Stimulated activated naive CD8-positive, alpha-beta T cell treated with anti-CD3 and anti-CD28 coated beads, Interleukin-15, amount 100 ng/mL, for 72 hours (primary cell): ENCODE measurements at places on chromosomes 6 and 20.

DNA sequence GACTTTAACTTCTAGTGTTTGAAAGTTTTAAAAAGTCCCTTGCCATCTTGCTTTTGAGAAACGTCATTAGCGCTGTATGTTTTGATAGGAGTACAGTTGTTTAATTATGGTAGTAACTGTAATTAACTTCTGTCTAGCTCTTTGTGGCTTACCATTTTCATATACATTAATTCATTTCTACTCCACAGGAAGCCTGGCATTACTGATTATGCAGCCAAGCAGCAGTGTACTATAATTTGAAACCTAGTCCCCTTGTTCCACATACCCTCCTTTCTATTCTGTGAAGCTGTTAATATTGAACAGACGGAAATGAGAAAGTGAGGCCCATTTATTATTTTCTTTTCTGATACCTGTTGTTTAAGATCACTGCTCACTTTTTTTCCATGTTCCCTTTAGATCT, 235.4 kb downstream of the CDKAL1 start:
- DNase-seq = no peak

GRCh38 chr20:23654000-23654399, 16.2 kb upstream of the CST3 start:
- DNase-seq = no peak

- DNase-seq = no peak
Measured at GRCh38 chr6:167108278-167108677, 14.6 kb upstream of the CCR6 start.

DNA sequence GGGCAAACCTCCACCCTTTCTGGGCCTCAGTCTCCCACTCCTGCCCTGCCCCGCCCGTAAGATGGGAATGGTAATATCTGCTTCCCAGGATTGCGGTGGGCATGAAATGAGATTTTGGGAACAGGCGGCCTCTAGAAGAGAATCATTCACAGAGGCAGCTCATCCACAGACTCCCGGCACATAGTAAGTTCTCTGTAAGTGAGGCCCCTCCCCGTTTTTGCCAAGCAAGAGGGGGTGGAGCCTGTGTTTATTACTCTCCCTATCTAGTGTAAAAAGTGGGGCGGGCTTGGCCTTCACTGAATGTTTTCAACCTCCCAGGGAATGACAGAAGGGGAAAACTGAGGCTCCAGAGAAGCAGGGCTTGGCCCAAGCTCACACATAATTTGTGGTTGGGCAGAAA, 20.0 kb downstream of the SUN5 start:
- DNase-seq = no peak

- no peak for DNase-seq
Measured at GRCh38 chr6:89180971-89181370, 35.1 kb downstream of the PM20D2 start.

DNA sequence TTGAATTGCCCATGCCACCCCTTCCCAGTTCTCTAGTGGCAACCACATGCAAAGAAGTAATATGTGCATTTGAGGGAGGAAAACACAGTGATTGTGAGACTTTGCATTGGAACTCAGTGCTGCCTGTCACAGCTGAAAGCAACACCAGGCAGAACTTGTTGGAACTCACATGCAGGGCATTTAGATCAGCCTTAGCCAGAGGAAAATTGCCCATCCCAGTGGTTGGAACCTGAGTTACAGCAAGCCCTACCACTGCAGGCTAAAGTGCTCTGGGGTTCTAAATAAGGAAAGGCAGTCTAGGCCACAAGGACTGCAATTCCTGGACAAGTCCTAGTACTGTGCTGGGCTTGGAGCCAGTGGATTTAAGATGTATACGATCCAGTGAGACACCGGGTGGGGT, 245.3 kb upstream of the UFL1 start:
- DNase-seq = no peak

DNA sequence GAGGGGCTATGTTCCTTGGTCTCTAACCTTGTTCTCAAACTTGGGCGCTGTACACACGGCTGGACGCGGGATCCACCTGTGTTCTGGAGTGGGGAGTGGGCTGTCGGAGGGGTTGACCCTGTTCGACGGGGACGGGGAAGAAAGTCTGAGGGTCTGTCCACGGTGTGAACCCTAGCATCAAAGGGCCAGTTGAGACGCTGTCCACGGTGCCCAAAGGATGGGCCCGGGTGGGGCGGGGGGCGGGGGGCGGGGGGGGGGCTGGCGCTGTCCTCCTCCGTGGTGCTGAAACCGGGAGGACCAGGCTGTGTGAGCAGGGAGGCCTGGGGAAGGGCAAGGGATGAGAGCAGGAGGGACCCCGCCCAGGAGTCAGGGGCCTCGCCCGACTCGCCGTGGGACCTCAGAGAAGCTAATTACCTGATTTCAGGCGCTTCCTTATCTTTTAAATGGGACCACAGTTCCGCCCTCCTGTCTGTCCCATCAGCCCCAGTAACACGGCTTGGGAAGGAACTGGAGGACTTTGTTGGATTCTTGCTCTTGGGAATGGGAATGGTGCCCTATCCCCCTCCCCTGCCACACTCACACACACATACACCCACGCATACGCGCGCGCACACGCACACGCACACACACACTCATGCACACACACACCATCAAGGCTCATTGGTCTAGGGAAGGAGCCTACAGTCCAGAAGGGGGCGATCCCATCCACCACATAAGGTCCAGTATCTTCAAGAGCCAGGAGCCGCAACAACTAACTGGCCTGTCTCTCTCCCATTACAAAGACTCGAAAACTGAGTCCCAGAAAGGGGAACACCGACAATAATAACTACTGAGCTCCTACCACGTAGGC, 1.0 kb upstream of the VSTM2L start:
- DNase-seq = no peak

GRCh38 chr6:19028201-19028600, 641.1 kb downstream of the RNF144B start:
- DNase-seq = no peak

DNA sequence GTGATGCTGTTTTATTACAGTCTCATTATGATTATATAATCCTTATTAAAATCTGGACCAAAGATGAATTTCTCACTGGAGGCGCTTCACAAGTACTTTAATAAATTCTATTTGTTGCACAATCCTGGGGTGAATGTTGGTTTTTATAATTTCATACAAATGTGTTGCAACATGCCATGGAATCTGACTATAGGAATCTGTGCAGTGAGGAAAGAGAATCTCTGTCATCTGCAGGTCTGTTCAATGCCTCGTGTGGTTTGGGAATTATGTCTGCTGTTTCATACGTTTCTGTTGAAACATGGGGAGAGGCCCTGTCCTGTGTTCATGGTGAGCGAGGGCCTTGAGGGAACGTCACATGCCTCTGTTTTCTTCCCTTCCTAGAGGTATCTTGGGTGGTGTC, 277.3 kb downstream of the CDH4 start:
- DNase-seq = no peak

GRCh38 chr6:5302220-5302946, 41.1 kb downstream of the FARS2 start:
- peak; percentile 66 for DNase-seq

- no peak for DNase-seq
Measured at GRCh38 chr20:18511571-18511970, 3.8 kb downstream of the SEC23B start.

DNA sequence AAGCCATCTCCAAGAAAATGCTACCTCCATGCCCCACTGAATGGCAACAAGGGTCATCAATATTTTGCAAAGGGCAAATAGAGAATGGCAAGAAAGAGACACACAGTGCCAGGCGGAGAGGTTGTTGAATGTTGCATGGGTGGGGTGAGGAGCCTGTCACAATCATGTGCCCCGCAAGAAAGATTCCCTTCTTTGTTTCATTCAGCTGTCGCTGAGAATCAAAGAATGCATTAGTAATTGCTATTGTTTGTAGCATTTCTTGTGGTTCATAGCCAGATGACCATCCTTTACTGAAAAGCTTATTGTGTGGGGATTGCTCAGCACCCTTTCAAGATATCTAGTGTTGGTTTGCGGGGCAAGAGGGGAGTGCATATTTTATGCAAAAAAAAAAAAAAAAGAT, 166.5 kb upstream of the QKI start:
- no peak for DNase-seq

GRCh38 chr6:26033941-26034354, 53.3 kb upstream of the HFE start:
- DNase-seq = peak; percentile 72

- peak; percentile 51 for DNase-seq
Measured at GRCh38 chr6:137661601-137662000, 167.4 kb upstream of the OLIG3 start.

GRCh38 chr6:93194480-93194879, 224.9 kb downstream of the EPHA7 start:
- no peak for DNase-seq

DNA sequence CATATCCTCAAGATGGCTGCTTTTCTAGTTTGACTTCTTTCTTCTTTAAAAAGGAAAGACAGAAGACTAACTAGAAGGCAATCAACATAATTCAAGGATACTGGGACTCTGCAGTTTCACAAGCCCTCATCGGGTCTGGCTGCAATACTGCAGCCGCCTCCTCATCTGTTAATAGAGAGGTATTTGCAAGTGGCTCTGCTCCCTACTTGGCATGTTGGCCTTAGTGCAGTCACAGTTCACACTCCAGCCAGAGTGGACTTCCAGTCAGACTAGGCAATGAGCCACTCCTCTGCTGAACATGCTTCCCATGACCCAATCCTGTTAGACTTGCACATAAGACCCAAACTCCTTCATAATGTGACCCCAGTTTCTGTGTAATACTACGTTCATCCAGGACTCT, 141.9 kb upstream of the ENPP5 start:
- no peak for DNase-seq

- no peak for DNase-seq
Measured at GRCh38 chr6:5478380-5478779, 217.1 kb downstream of the FARS2 start.

- no peak for DNase-seq
Measured at GRCh38 chr6:12081771-12082170, 69.7 kb downstream of the HIVEP1 start.

DNA sequence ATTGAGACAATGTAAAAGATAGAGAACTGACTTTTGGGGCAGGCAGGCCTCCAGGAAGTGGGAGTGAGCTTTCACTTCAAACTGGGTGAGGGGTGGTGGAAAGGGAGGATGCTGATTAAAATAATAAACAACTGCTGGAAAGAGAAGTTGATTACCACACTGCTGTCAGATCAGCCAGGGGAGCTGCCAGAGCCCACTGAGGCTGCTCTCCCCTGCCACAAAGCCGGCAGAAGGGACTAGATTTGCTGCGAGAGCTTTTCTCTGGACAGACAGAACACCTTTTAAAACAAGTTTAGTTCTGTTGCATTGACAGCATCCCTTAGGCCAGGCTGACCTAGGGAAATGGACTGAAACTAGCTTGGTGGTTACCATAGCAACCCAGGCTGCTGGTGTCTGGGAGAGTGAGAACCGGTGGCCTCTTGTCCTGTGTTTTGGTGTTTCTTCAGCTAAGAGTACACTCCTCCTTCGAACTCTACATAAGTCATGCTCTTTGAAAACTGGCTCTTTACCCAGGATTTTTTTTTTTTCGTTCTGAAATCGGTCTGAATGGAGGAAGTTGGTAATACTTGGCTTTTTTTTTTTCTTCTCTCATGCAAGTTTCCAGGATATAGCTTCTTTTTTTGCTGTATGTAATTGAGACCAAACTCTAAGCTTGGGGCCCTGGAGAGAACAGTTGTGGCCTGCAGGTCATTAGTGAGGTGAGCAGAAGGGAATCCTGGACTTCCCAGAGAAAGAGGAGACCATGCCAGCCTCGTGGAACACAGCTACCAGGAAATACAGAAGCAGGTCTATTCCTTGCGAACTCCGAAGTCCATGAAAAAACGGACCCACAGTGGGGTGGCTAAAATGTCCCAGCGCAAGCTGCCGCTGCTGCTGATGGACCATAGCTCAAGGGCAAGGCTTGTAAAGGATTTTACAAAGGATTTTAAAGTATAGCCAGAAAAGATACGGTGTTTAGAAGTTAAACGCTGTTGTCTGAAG, 374.4 kb downstream of the UTRN start:
- peak; percentile 11 for DNase-seq

GRCh38 chr6:166747644-166748595, 120.9 kb upstream of the RPS6KA2 start:
- no peak for DNase-seq

- no peak for DNase-seq
Measured at GRCh38 chr20:59005523-59006166, 1.4 kb downstream of the CTSZ start.

DNA sequence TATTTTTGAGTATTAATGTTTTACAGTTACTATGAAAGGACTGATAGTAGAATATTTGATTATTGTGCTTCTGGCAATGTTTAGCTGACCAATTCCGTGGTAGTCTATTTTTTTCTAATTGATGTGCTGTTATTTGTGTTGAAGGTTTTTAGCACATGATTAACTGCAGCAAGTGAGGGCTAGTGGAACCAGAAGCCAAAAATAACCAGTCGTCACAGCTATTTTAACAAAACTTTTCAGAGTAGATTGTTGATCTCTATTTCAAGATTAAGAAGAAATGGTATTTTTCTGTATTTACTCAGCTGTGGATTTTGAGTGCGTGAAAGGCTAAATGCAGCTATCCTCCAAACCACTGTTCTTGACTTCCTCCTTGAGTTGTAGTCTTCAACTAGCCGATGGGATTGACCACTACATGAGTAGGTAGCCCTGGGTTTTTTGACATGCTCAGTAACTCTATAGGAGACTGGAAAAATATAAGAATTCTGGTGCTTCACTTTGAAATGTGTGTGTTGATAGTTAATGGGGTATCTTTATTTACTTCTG, 258.0 kb downstream of the ZFAND3 start:
- no peak for DNase-seq

GRCh38 chr6:119894811-119895210, 545.2 kb upstream of the MAN1A1 start:
- DNase-seq = no peak

GRCh38 chr6:157937916-157938315, 43.7 kb upstream of the SYNJ2 start:
- no peak for DNase-seq
